Fibroblast of skin of right quadriceps (primary cell): ENCODE measurements at places on chromosomes 3 and 15.
A peak's percentile ranks its signal among the peaks of the same experiment; 100 is the strongest.

DNA sequence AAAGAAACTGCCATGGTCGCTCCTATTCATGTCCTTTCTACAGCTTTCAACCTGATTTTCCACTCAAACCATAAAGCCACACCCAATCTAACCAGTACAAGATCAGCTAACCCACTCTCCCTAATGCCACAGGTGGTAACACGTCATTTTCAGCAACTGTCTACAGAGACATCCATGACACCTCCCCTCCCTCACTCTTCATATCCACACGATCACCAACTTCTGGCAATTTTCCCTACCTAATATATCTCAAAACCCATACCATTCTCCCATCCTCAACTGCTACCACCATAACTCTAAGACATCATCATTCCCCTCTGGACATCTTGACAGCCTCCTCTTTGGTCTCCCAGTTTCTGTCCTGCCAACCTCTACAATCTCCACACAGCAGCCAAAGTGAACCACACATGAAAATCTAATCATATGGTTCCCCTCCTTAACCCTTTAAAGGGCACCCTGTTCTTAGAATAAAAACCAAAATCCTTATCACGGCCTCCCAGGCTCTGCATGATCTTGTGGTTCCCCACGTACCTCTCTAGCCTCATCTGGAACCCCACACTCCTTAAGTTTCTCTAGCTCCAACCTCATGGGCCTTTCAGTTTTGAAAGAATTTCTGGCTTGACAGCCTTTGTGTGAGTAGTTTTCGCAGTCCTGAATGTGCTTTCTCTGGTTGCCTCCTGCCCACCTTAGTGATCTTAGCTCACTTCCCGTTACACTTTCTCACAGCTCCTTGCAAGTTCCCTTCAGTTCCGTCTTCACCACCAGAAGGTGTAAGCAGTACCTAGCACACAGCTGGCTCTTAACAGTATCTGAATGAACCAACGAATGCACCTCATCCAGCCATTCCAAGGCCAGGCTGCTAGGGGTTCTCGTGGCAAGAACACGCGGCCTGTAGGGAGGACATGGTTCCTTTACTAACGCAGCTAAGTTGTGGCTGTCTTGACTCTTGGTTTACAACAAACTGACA lies 33.4 kb downstream of the SPINK8 start:
- peak; percentile 5 for DNase-seq

DNA sequence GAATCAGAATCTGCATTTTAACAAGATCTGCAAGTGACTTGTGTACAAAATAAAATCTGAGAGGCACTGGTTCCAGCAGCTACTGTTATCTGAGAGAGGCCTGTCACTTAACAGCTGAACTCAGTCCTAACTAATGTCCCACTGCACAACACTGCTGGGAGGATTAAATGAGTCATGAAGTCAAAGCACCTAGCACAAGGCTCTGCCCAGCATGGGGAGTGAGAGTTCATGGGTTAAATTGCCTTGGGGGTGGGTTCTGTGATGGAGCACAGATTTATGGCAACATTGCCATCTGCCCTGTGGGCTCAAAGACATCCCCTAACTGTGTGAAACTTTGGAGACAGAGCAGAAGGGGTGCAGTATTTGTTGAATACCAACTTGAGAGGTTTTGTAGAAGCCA lies 250.9 kb downstream of the PLCL2 start:
- DNase-seq, result no peak

DNA sequence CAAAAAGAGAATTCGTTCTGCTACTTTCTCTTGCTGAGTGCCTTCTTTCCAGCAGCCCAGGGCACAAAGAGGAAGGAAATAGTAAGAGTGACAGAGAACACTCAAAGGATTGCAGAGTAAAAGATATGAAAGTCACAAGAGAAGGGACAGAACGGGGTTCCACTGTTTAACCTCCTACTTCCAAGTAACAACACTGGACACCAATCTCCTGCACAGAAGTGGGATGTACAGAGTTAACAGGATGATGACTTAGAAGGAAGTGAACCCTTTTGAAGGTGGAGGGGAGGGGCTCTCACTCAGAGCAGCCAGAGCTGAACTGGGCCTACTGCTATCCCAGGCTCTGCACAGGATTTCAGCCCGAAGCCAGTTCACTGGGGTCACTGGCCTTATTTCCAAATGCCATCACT lies 130.1 kb upstream of the PRICKLE2 start:
- peak; percentile 46 for DNase-seq

- no peak for DNase-seq
Observed at GRCh38 chr15:85491691-85492090, 111.3 kb downstream of the AKAP13 start.

DNA sequence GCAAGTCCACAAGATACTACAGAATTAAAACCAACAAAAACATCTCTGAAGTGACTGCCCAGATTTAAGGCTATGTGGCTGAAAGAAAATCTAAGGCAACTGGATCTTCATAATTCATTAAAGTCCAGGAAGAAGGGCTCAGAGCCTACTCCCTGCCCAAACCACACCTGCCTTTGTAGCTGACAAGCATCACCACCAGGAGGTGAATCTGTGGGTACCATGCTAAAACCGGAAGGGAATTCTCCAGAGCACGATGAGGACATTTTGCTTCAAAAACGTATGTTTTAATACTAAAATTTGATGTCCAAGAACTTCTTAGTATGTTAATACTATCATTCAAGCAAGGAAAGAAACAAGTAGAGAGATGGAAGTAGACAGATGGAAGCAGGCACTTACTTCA lies 495.9 kb upstream of the NECTIN3 start:
- DNase-seq, result no peak

- no peak for DNase-seq
Observed at GRCh38 chr3:134136604-134137003, 106.9 kb upstream of the SLCO2A1 start.

- DNase-seq, result no peak
Observed at GRCh38 chr3:108804966-108805365, 17.6 kb upstream of the TRAT1 start.

- no peak for DNase-seq
Observed at GRCh38 chr15:89221543-89221942, at the start of gene RLBP1. TSS of gene RLBP1 (minus strand) at chr15:89221579. CDS start at chr15:89218975, 2,604 bp downstream.

DNA sequence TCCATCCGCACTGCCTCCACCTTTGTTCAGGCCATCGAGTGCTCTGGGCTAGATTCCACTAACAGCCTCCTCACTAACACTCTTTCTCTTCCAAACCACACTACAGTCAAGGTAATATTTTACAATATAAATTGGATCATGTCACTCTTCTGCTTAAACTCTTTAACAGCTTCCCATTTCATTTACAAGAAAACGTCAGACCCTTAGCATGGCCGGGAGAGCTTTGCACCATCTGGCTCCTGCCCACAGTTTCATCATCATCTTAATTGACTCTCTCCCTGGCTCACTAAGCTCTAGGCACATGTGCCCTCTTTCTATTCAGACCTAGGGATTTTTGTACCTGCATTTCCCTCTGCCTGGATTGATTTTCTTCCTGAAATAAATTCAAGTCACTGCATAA lies 354.7 kb downstream of the FGF12 start:
- DNase-seq, result no peak

DNA sequence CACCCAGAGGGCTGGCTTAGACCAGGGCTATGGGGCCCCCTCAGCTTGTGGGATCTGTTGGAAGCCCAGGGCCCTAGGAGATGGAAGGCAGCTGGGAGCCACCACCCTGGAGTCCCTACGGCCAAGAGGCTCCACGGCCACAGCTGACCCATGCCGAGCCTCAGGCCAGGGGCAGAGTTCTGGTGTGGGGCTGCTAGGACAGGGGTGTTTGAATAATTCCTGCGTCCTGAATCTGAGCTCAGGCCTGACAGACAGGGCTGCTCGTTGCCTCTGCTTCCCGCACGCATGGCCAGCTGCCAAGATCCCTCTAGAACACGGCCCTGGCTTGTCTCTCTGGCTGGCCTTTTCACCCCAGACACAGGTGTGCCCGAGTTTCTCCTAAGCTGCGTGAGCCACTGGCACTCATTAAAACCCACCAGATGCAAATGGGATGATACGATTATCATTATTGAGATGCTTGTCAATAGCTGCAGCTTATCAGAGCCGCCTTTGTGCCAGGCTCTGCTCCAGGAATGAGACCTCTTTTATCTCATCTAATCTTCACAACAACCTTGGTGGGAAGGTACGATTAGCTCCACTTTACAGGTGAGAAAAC lies 70.2 kb downstream of the EFCAB12 start:
- no peak for DNase-seq

DNA sequence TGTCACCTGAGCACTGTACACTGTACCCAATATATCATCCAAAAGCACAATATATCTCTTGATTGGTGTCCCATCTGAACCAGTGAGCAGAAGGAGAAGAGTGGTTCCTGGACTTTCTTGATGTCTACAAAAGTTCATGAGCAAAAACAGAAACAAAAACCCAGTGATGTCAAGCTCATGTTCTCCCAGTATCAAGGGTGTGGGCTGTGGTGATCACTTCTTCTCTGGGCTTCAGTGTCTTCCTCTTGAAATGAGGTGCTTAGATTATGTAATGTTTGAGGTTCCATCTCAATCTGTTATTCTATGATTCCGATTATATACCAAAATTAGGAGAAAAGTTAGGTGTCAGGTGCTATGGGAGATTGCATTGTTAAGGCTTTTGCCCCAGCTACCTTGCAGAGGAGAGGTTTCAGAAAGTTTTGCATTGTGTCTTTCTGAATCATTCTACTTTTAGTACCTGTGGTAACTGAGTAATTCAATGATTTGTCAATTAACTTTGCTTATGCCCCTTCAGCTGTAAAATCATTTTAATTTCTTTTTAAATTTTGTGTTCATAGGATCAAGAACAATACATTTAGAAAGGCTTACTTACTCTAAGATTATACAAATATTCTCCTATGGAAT lies 122.0 kb upstream of the EOMES start:
- DNase-seq, result no peak

DNA sequence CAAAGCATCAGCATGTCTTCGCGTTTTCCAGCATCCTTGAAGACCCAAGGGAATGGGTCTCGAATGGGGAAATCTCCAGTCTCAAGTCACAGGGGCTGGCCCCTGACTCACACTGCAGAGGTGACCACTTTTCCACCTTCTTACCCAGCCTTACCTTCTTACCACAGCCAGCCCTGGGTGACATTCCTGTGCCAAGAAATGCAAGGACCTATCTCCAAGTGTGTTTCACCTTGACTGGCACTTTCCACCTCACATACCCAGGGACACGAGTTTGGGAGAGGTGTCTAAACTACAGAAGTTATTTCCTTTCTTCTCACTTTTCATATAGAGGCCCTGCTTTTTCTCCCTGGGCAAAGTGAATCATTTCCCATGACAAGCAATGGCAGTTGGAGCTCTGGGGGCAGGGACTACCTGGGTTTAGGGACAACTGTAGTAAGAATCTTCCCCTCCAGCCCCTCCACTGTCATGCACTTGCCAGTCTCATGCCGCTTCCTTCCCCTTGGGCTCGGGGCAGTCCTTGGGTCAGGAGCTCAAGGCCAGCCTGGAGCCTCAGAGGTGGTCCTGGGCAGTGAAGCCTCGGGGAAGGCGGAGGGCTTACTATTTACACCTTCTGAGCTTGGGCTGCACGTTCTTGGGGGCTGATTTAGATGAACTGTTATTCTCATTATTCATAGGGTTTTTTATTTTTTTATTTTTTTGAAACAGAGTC lies 16.8 kb downstream of the PAQR5 start:
- DNase-seq, result no peak

DNA sequence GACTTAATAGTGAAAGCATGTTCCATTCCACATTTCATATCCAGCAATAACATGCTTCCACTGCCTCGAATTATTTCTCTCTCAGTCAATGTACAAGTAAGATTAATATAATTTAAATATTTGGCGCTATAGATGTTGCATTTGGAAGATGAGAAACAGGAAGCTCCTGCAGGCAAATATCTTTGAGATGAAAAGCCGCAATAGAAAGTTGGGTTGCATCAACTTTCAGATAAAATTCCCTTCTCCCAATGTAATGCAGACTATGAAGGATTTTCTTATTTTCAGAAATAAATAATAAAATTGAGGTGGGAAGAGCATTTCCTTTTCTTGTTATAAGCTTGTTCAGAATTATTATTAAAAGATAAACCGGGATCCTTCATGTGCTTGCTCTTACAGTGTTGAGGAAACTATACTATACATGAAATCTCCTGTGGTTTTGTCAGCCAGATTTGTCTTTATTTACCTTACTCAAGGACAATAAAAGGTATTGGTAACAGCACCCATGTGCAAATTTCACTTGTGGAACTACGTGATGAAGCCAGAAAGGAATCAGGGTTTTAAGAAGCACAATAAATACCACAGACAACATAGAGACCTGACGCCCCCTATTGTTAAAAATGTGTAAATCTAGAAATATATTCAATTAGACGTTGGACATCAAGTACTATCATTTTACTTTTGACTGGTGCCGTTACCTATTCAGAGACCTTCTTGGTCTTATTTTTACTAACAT lies 307.0 kb downstream of the ARPP21 start:
- peak; percentile 16 for DNase-seq

GRCh38 chr15:63606308-63606707 lies 9.1 kb downstream of the FBXL22 start:
- DNase-seq, result no peak

DNA sequence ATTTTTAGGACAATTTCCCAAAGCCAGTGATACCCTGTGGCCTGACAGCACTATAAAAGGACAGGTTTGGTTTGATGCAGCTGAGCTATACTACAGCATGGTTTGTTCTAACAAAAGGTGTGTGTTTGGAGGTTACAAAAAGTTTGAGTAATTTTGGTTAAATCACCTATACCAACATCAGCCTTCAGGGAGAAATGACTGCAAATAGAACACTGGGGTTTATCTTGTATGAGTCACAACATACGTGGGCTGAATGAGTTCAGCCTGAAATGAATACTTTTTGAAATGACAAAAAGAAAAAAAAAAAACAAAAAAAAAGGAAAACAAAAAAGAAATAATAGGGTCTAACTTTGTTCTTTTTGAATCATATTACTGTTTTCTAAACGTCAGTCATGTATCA lies 345.7 kb downstream of the CNTN3 start:
- peak; percentile 45 for DNase-seq

- DNase-seq, result no peak
Observed at GRCh38 chr15:24945711-24946110, 9.1 kb upstream of the SNRPN start.

GRCh38 chr15:92714077-92714476 lies 58.5 kb upstream of the FAM174B start:
- DNase-seq, result peak; percentile 58

GRCh38 chr3:167913219-167913835 lies 177.8 kb downstream of the SERPINI1 start:
- DNase-seq, result peak; percentile 43

- DNase-seq, result no peak
Observed at GRCh38 chr3:36408146-36408545, 27.8 kb downstream of the STAC start.
